ENCODE measurements at places on chromosomes 6 and 20.

- no peak for DNase-seq
These were observed 81.0 kb upstream of the ASF1A start for GRCh38 chr6:118812970-118813369.

GRCh38 chr6:75932067-75932466 lies 140.4 kb downstream of the IMPG1 start:
- no peak for DNase-seq

DNA sequence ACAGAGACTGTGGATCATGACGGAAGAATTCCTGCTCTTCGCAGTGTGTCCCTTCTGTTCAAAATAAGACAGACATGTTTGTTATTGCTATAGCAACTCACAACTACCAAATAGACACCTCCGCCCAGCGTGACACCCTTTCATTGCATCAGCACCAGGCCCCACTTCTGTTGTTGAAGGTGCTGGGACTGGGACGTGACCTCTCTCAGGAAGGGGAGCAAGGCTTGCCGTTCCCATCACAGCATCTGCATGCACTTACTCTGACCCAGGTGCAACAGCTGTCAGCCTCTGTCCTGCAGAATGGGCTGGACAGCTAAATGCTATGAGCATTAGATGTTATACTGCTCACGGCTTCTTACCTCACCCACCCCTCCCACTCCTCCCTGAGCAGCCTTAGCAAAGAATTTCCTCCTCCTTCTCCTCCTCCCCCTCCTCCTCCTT lies 94.1 kb downstream of the DACT2 start:
- DNase-seq: no peak

GRCh38 chr6:126949786-126950185 lies 168.7 kb upstream of the RSPO3 start:
- DNase-seq: no peak

- DNase-seq: no peak
These were observed 95.0 kb downstream of the ATRN start for GRCh38 chr20:3565851-3566250.

- DNase-seq: no peak
These were observed 179.2 kb downstream of the TMEM242 start for GRCh38 chr6:157143890-157144798.

- no peak for DNase-seq
These were observed 48.1 kb downstream of the COL9A1 start for GRCh38 chr6:70254784-70255183.

DNA sequence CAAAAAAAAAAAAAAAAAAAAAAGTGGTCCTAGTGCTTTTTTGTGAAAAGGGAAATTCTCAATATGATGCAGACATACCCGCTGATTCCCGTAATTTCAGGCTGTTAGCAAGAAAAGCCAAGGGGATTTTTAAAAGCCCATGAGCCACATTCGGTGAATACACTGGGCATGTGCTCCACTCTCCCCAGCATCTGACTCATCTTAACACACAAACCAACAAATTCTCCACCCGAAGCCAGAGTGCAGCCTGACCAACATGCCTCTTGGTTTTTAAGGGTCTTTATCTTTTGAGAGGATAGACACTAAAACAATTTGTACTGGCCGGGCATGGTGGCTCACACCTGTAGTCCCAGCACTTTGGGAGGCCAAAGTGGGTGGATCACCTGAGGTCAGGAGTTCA lies 45.5 kb upstream of the CD83 start:
- DNase-seq: no peak

DNA sequence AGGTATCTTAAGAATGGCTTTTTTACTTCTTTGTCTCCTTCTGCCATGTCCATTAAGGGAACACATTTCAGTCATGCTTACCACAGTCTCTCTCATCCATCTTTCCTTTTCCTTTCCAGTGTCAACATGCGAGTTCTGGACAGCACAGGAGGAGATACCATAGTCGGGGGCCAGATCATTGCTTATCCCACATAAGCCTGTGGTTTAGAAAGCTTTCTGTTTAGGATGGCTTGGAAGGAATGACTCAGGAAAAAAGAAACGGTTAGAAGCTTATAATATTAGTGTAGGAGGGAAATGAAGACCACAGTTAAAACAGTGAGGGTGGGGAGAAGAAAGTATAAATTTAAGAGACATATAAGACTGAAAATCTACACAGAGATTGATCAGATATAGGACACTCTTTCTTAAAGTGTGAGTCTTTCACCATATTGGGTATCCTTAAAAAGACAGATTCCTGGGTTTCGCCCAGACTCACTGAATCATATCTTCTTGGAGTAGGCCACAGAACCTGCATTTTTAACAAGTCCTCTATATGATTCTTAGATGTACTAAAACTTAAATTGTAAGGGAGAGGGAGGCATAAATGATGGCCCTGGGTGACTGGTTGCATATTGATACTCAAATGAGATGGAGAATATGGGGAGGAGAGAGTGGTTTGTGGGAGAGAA lies 36.1 kb downstream of the DSE start:
- no peak for DNase-seq

DNA sequence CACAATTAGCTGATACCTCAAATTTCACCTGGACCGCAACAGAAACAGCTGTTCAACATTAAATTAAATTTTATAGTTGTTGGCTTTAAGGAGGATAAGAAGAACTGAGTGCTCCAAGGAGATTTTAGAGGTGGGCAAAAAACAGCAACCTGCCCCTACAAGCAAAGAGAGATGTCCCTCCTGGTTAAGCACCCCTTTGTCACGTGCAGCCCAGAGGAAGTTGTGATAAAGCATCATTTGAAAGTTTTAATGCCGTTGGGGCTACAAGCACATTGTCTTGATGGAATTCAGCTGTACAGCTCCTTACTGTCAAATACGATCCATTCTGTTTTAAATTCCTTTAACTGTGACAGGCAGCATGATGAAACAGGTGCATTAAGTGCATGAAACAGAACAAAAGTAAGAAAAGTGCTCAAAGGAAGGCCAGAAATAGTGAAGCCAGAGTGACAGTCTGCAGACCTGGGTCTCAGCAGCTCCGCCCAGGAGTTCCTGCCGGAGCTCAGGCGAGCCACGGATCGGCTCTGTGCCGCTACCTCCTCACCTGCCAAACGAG lies 195.0 kb downstream of the GMPR start:
- DNase-seq: no peak

- no peak for DNase-seq
These were observed at the start of gene HLA-DOA for GRCh38 chr6:33008944-33009861. Gene HLA-DOA, minus strand, starts transcription at chr6:33009591.

GRCh38 chr6:166365221-166365620 lies 17.5 kb downstream of the MPC1 start:
- DNase-seq: no peak

- DNase-seq: no peak
These were observed 1.8 kb downstream of the MDGA1 start for GRCh38 chr6:37695857-37696219.

DNA sequence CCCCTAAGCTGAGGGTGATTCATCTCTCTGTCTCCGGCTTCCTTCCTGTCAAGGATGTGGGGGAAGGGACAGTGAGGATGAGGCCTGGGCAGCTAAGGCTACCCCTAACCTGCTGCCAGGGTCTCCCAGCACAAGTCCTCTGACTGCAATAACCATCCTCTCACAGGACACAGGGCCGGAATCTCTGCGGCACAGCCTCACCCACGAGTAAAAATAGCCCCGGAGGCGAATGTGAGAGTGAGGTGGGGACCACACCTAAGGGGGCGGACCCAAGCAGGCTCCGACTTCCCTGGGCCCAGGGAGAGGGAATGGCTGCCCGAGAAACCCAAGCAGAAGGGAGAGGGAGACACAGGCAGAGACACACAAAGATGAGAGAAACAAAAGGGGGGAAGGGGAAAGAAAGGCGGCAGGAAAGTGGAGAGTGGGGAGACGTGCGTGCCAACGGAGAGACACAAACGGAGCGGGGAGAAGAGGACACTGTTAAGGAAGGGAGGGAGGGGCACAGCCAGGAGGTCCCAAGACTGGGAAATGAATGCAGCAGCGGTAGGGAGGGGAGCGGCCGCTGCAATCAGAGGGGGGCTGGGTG lies 1.4 kb downstream of the CLIC1 start:
- DNase-seq: no peak

GRCh38 chr6:30158475-30159040 lies 2.5 kb downstream of the TRIM10 start:
- no peak for DNase-seq

DNA sequence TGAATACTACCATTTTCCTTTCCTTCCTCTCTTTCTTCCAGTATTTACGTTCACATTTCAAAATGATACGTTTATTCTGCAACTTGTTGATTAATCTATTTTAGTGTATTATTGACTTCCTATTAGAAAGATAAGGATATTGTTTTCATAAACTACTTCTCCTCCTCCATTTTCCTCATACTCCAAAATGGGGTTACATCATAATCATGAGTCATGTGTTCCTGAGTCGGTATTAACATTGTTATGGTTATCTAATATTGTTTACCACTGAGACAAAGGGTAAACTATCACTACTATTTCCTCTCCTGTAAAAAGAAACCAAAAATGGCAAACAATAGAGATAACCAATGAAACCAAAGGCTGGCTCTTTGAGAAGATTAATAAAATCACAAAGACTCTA lies 126.5 kb upstream of the CDYL start:
- no peak for DNase-seq

- DNase-seq: no peak
These were observed 567.6 kb upstream of the MMS22L start for GRCh38 chr6:97850458-97851212.

DNA sequence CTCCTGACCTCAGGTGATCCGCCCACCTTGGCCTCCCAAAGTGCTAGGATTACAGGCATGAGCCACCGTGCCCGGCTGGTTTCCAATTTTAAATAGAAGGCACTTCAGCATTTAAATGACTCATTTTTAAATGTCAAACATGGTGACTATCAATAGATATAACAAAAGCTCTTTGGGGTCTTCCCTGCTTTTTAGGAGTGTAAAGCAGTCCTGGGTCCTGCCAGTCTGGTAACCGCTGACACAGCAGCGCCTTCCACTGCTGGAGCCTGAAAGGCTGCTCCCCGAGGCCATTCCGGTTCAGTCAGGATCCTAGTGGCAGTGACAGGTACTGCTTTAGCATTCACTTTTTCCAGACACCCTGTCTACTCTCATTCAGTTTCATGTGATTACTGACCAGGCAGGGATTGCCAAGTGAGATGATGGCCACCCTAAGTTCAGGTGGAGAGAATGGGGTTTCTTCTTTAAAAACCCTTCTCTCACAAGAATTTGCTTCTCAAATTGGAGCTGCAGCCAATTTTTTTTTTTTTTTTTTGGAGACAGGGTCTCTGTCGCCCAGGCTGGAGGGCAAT lies 5.1 kb downstream of the DIDO1 start:
- no peak for DNase-seq

DNA sequence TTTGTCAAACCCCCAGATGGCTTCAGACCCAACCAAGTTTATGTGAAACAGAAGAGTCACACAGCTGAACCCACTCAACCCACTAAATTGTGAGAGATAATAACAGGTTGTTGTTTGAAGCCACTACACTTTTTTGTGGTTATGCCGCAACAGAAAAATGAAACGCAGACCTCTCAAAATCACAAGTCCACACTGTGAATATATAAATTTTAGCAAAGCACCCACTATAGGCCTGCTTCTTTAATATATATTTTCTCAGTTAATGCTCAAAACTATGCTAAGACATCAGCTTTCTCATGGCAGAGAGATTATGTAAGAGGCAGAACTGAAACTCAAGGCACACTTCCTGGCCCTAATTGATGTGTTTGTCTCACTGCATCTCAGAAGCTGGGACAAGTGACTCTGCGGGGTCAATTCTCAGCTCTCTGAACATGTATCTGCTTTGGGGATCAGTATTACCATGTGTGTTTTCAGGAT lies 27.7 kb downstream of the MAP3K5 start:
- no peak for DNase-seq

- no peak for DNase-seq
These were observed 367 bp upstream of the PCIF1 start for GRCh38 chr20:45934046-45934585.

GRCh38 chr20:45495501-45495941 lies 19.9 kb downstream of the SPINT3 start:
- no peak for DNase-seq

DNA sequence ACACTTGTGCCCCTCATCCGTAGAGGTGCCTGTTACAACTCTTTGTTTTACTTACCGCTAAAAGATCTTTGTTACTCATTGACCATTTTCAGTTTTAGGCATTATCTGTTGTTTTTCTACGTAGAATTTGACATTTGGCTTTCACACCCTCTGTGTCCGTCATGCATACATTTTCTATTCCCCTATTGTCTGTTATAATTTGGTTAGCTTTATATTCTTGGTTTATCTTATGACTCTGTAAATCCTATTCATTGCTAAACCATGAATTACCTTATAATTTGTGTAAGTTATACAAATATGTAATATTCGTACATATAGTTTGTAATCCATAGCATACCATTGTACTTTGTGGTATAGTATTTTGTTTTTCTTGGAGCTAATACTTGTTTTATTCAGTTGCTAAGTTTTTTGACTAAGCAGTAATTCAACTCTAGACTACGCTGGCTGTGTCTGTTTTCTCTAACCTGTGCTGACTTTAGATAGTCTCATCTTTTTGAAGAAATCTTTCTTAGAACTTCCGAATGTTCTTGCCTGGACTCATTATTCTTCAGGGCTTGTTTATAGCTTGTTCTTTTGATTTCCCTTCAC lies 21.8 kb downstream of the CDC5L start:
- no peak for DNase-seq

DNA sequence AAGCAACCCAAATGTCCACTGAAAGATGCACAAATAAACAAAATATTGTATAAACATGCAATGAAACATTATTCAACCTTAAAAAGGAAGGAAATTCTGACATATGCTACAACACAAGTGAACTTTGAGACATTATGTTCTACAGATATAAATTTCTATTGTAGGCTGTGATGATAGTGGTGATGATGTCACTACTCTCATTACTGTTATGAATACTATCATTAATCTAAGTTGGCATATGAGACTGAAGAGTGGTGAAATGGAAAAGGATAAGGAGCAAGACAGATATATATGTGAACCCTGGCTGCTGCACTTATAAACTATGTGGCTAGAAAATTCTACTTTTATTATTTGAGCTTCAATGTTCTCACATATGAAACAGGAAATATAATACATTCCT lies 360.2 kb downstream of the TFAP2A start:
- DNase-seq: no peak

- DNase-seq: no peak
These were observed 125.3 kb upstream of the NOX3 start for GRCh38 chr6:155580904-155581303.

DNA sequence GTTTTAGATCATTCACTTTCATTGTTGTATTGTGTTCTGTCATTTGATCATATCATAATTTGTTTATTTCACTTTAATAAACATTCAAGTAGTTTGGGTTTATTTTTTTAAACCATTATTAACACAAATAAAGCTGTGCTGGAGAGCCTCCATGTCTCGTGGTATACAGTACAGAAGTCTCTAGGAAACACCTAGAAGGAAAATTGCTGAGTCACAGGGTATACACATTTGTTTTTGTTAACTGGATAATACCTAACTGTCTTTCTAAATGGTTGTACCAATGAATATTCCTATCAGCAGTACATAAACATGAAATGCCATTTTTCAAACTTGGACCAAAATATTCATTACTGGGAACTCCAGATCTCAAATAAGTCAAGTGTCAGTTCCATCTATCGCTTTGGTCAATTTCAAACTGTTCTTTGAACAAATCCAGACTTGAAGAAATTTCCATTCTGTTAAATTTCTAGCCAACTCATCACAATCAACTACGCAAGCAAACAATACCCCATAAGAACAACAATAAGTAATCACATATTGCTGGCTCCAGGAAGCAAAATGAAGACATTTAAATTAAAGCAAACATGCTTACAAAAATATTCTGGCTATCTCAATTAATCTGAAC lies 138.1 kb downstream of the ATXN1 start:
- DNase-seq: no peak
